ENCODE measurements at places on chromosomes 7 and 10.

DNA sequence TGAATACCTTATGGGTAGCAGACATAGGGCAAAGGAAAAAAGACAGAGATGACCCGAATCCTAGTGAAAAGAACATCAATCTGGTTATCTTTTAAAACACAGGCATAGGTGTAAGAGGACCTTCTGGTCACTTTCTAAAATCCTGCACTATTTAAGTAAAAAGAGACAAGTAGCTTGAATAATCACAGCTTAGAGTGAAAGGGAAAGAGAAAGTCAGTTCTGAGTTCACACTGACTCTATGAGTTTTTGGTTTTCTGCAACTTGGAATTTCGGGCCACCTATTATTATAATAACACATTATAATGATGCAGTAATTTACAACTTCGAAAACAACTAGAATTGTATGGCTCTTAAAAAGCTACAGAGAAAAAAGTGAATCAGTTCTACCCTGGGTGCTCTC, 247.8 kb downstream of the DOCK4 start:
- DNase-seq, result no peak

DNA sequence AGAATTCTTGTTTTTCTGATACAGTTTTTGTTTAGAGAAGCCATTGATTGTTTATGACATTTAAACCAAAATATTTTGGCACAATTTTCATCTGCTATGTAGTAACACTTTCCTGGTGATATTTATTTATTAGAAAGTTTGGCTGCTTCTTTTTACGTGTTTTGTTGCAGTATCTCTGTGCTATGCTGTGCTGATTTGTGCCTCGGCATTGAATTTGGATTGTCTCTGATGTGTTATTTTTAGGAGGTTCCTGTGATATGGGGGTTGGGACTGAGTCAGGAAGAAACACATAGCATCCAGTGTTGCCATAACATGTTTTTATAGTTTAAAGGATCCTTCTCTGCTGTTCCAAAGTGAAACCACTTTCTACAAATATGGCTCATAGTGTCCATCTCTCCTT, 1197.7 kb upstream of the LRRN3 start:
- no peak for DNase-seq

DNA sequence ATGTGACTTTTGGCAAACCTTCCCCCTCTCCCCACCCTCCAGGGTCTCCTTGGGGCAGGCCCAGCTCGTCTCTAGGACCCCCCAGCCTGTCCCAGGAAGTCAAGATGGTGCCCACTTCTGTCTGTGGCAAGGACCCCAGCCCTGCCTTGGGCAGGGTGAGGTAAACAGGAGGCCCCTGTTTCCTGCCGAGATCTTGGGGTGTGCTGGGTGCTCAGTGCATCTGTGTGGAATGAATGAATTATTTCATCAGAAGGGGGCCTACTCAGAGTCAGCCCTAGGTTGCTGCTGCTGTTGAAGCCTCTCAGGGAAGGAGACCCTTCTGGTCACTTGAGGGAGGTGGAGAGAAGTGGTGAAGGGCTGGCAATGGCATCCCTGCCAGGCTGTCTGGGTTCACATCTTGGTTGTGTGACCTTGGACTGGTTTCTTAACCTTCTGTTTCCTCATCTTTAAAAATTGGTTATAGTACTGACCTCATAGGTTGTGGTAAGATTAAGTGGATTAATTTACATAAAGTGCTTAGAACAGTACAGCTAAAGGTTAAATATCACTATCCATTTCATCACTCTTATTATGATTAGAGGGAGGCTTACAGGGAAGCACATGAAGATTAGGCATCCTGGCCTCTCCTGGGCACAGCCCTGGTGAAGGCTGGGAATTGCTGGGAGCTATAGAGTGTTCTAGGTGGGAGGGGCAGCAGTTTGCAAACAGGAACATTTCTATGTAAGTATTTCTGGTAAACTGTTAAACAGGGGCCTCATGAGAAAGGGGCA, 67.7 kb downstream of the ZMIZ1 start:
- no peak for DNase-seq

DNA sequence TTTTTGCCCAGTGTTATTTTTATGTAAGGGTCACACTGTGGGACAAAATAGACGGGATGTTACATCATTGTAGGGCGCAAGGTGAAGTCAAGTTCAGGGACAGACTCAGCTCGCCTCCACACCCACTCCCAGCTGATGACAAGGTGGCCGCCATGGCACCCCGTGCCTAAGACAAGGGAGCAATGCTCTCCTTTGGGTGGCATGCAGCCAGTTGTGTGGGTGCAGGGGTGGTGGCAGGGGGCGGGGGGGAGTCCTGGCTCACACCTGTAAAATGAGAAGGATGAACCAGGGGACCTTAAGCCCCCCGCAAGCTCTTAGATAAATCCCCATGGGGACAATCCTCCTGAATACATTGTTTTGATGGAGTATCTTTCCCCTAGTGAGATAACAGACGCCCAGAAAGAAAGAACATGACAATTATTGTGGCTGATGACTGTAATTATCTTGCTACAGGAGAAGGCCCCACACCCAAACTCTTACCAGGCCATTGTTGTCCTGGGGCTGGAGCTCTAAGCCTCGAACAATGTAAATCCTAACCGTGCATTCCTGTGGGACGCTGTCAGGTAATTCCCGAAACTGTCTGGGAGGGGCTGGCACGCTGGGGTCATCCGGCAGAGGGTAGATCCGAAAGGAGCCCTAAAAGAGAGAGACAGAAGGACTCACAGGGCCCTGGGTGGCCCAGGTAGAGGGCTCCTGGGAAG, 148.7 kb downstream of the MYOF start:
- DNase-seq, result no peak

Measured in CD8-positive, alpha-beta T cell (primary cell).